ENCODE measurements at places on chromosomes 6 and 20. TPM values are rescaled to one million over a fixed set of nuclear protein-coding genes. Genes with fewer than 3 reads are reported as not detected.

The C2 gene
- 0.73 TPM for total RNA-seq

The LST1 gene
- 22.4 TPM for total RNA-seq

The BFSP1 gene
- total RNA-seq: 0.24 TPM

The MICB gene
- 22.3 TPM for total RNA-seq

The ASIP gene
- not detected for total RNA-seq

The TBXT gene
- not detected for total RNA-seq

The MAP7 gene
- 0.51 TPM for total RNA-seq

The C6orf15 gene
- not detected for total RNA-seq

The PPP1R16B gene
- 167 TPM for total RNA-seq

The DEF6 gene
- 73.0 TPM for total RNA-seq

The KCTD20 gene
- total RNA-seq: 52.4 TPM

The SIRPB1 gene
- 1.5 TPM for total RNA-seq

The PTCHD4 gene
- total RNA-seq: not detected

The CLPSL2 gene
- not detected for total RNA-seq

The SLC17A3 gene
- not detected for total RNA-seq

The SAPCD1 gene
- 7.0 TPM for total RNA-seq

The ARHGAP18 gene
- total RNA-seq: 7.2 TPM

The ULBP1 gene
- total RNA-seq: 0.74 TPM

The GHRH gene
- total RNA-seq: not detected

The DYNLRB1 gene
- total RNA-seq: 81.1 TPM

The CDSN gene
- total RNA-seq: not detected

The VSTM2L gene
- total RNA-seq: not detected

The ZC2HC1B gene
- not detected for total RNA-seq

The APCDD1L gene
- not detected for total RNA-seq

Measured in CD8-positive, alpha-beta memory T cell (primary cell).